Activated CD8-positive, alpha-beta memory T cell treated with anti-CD3 and anti-CD28 coated beads, Interleukin-2, amount 10 ng/mL, durations not matched to agents 7 days and 5 days (primary cell): ENCODE measurements at places on chromosomes 6 and 20. TPM values are rescaled to one million over a fixed set of nuclear protein-coding genes. Genes with fewer than 3 reads are reported as not detected.

- peak overlapping the region; percentile 98 for H3K4me3 ChIP-seq
- no peak for DNase-seq
- H3K27me3 ChIP-seq: no peaks in the 10 kb centered on the region
- no peak overlapping the region for H3K27ac ChIP-seq
Observed at GRCh38 chr6:44128020-44128917, 915 bp downstream of the TMEM63B start.

- no peak overlapping the region for H3K27ac ChIP-seq
- DNase-seq: peak; percentile 75
- no peaks in the 10 kb centered on the region for H3K27me3 ChIP-seq
- peaks cover 9% of the 10 kb centered on the region for H3K4me1 ChIP-seq
- no peak overlapping the region for H3K4me3 ChIP-seq
Observed at GRCh38 chr20:62832212-62832922, 15.5 kb downstream of the COL9A3 start.

DNA sequence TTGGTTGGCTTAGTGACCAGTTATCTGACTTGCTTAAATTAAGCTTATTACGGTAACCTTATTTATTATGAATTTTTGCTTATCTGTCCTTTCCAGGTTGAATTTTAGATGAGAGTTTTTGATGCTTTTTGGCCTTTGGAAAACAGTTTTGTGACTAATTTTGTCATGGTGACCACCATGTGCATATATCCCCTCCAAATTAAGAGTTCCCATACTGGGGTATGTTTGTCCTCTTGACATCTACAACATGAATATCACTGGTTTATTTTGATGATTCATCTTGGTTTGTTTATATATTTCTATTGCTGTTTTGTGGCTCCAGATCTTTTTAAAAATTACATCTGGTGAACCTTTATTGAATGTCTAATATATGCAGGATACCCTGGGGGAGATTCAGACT is 61.4 kb downstream of the PHF20 start:
- H3K27ac ChIP-seq: no peak overlapping the region
- no peaks in the 10 kb centered on the region for H3K27me3 ChIP-seq

DNA sequence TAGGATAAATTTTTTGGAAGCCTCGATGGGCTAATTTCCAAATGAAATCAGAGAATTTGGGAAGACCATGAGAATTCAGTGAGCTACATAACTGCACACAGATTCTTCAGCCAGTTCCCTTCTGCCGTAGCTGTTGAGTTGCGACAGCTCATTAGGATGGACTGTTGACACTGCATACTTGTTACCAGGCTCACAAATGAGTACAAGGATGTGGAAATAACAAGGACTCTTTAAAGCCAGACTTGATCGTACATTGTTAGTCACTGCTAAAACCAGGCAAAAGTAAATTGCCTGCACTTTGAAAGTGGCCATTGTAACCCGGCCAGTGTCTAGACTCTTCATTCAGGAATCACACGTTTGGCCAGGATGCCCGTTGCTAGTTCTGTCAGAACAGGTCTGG is 37.0 kb downstream of the NDUFAF5 start:
- no peaks in the 10 kb centered on the region for H3K4me1 ChIP-seq

GRCh38 chr6:20658053-20658452 is 123.8 kb downstream of the CDKAL1 start:
- no peak overlapping the region for H3K4me3 ChIP-seq
- H3K27ac ChIP-seq: no peak overlapping the region
- DNase-seq: no peak
- H3K36me3 ChIP-seq: peaks cover 26% of the 10 kb centered on the region

DNA sequence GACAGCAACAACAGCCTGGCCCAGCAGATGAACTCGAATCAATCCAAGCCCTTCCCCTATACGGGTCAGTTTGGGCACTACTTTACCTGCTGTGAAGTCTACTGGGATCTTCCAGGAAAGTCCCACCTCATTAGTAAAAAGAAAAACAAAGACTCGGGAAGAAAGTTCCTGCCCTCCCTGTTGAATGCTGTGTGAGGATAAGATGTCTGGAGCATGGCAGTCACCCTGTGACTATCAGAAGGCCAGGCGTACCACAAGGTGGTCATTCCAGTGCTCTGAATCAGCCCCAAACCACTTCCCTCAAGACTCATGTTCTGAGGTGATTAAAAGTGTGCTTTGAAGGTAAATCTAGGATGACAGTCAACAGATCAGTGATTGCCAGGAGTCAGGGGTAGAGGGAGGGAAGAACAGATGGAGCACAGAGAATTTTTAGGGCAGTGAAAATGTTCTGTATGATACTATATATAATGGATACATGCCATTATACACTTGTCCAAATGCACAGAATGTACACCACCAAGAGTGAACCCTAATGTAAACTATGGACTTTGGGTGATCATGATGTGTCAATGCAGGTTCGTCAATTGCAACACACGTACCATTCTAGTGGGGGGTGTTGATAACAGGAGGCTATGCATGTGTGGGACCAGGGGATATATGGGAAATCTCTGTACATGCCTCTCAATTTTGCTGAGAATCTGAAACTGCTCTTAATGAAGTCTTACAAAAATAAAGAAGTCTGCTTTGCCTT is 14.7 kb downstream of the FKBP1A start:
- H3K36me3 ChIP-seq: peaks cover 34% of the 10 kb centered on the region
- H3K27me3 ChIP-seq: no peaks in the 10 kb centered on the region
- H3K27ac ChIP-seq: peak overlapping the region; percentile 73
- peak; percentile 69 for DNase-seq
- H3K4me3 ChIP-seq: peak overlapping the region; percentile 9
- H3K4me1 ChIP-seq: peaks cover 90% of the 10 kb centered on the region

GRCh38 chr6:100426241-100426640 is 38.5 kb downstream of the SIM1 start:
- no peaks in the 10 kb centered on the region for H3K4me1 ChIP-seq
- H3K36me3 ChIP-seq: no peaks in the 10 kb centered on the region
- DNase-seq: no peak
- no peak overlapping the region for H3K27ac ChIP-seq

DNA sequence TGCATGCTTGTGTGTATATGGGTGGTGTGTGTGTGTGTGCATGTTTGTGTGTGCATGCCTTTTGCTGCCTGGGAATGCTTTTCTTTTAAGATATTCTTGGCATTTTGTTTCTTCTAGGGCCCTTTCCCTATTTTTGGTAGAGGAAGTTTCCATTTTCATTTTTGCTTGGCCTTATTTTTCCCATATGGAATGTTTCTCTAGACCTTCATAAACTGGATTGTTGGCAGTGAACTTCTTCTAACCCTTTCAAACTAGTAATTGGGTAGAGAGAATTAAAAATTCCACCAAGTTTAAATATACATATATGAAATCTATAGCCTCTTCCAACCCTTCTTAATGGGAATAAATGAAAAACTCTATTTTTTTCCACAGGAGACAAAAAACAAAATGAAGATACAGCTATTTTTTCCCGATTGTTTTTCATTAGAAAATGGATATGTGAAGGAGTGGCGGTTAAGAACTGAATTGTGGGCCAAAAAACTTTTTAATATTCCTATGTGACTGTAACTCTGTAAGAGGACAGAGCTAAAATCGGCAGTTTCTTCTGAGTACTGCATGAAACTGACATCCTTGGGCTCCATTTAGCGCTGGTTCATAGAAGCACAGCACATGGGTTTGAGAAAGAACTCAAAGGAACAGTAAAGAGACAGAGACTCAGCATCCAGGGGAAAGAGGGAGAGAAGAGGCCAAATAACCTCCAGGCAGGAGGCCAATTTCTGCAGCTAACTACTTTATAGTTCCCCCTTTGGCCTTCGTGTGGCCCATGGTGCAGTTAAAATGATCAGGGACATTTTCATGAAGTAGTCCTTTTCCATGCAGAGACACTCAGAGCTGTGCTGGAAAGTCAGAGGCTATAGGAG is 102.1 kb downstream of the TMEM170B start:
- no peak for DNase-seq
- no peak overlapping the region for H3K27ac ChIP-seq
- no peak overlapping the region for H3K4me3 ChIP-seq
- peaks cover 13% of the 10 kb centered on the region for H3K27me3 ChIP-seq
- H3K36me3 ChIP-seq: no peaks in the 10 kb centered on the region

Gene RBPJL
- not detected for total RNA-seq

Gene GNMT
- total RNA-seq: 0.26 TPM

Gene PTK7
- 0.85 TPM for total RNA-seq
